NCI-H2107 (cell line): ENCODE measurements at places on chromosomes 1 and 21.

GRCh38 chr1:15994590-15995351 lies 9.3 kb upstream of the SRARP start:
- no peak for DNase-seq

DNA sequence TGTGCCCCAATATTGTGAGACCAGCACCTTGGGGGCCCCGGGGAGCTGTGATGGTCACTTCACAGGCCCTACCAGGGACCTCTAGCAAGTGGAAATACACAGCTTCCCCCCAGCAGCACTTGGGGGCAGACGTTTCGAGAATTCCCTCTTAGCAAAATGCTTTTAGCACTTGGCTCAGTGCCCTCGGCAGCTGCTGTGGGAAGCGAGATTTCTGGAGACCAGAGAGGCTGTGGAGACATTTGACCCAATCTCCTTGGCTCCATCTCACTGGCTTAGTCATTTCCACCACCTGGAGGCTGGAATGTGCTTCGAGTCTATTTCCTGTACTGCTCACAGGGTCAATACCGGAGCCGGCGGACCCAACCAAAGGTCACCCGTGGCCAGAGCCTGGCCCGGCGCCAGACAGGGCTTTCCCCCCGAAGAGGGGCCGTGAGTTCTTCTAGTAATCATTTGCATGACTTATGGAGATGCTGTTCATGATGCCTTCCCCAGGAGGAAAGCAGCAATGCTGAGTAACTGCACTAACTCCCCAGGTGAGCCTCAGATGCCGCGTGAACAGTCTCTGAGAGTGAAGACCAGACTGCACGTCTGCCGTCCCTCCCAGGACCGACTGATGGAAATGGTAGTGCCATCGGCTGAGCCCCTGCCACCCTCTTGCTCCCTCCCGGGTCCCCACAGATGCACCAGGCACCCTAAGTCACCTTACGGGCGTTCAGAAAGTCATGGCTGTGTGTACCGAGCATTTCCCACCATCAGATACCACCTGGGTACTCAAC lies 4.4 kb upstream of the C2CD2 start:
- DNase-seq = peak; percentile 66

GRCh38 chr1:174795806-174796205 lies 203.9 kb upstream of the CACYBP start:
- no peak for DNase-seq

GRCh38 chr1:6183520-6183989 lies 3.4 kb upstream of the CHD5 start:
- DNase-seq = no peak

GRCh38 chr1:167121375-167122120 lies 27.7 kb downstream of the STYXL2 start:
- peak; percentile 17 for DNase-seq

- DNase-seq = no peak
These were observed 5.2 kb upstream of the SH2D2A start for GRCh38 chr1:156821801-156822200.

DNA sequence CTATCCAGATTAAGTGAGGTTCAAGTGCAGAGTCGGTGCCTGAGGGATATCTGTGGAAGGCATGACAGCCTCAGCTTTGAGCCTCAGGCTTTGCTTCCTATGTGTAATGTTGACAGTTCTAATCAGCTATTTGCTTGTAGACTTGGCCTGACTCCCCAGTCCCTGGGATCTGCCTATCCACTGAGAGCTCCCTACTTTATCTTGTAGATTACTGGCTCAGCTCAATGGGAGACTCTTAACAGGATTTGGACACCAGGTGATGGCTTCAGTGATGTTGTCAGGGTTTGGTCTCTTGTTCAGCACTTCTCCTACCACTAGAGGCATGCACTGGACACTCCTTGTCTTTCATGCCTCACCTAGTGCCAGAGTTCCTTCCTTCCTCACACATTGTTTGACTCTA lies 126.6 kb upstream of the BEND5 start:
- no peak for DNase-seq
